ENCODE measurements at places on chromosomes 4 and X.

- DNase-seq, result no peak
Observed at GRCh38 chrX:13081395-13082205, 37.2 kb upstream of the FAM9C start.

- DNase-seq, result no peak
Observed at GRCh38 chr4:143374771-143375170, 38.1 kb downstream of the GAB1 start.

DNA sequence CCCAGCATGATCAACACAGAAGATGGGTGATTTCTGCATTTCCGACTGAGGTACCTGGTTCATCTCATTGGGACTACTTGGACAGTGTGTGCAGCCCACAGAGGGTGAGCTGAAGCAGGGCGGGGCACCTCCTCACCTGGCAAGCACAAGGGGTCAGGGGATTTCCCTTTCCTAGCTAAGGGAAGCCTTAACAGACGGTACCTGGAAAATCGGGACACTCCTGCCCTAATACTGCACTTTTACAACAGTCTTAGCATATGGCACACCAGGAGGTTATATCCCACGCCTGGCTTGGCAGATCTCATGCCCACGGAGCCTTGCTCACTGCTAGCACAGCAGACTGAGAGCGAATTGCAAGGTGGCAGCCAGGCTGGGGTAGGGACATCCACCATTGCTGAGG is 92.9 kb upstream of the GRID2 start:
- DNase-seq, result no peak

DNA sequence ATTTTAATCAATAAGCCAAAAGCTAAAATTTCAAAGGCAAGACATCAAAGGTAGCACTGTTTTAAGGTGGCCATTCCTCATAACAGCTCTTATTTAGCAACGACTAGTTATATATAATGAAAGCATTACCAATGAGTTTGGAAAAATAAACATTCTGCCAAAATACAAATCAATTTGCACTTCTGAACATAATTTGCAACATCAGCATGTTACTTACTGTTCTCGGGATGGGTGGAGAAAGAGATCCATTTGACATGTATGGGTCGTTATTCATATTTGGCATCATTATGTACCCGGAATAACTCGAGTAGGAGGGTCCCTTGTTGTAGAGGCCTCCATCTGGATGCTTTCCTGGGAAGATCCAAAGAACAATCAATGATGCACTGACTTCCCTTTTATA is 5.4 kb downstream of the LEF1 start:
- DNase-seq, result no peak
